ENCODE measurements at places on chromosomes 1 and 21.

DNA sequence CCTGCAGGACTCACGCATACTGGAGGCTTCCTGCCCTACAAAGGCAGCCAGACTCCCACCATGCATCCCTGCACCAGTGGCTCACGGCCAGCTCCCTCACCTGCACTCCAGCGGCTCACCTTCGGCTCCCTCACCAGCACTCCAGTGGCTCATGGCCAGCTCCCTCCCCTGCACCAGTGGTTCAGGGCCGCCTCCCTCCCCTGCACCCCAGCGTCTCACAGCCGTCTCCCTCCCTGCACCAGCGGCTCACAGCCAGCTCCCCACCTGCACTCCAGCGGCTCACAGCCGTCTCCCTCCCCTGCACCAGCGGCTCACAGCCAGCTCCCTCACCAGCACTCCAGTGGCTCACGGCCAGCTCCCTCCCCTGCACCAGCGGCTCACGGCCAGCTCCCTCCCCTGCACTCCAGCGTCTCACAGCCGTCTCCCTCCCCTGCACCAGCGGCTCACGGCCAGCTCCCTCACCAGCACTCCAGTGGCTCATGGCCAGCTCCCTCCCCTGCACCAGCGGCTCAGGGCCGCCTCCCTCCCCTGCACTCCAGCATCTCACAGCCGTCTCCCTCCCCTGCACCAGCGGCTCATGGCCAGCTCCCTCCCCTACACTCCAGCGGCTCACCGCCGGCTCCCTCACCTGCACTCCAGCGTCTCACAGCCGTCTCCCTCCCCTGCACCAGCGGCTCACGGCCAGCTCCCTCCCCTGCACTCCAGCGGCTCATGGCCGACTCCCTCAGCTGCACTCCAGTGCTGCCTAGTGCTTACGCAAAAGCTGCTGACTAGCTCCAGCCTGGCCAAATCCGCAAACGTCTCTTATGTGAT, 324.5 kb downstream of the NPHP4 start:
- no peak for DNase-seq

GRCh38 chr1:25628741-25629421, 12.3 kb downstream of the MAN1C1 start:
- DNase-seq: no peak

DNA sequence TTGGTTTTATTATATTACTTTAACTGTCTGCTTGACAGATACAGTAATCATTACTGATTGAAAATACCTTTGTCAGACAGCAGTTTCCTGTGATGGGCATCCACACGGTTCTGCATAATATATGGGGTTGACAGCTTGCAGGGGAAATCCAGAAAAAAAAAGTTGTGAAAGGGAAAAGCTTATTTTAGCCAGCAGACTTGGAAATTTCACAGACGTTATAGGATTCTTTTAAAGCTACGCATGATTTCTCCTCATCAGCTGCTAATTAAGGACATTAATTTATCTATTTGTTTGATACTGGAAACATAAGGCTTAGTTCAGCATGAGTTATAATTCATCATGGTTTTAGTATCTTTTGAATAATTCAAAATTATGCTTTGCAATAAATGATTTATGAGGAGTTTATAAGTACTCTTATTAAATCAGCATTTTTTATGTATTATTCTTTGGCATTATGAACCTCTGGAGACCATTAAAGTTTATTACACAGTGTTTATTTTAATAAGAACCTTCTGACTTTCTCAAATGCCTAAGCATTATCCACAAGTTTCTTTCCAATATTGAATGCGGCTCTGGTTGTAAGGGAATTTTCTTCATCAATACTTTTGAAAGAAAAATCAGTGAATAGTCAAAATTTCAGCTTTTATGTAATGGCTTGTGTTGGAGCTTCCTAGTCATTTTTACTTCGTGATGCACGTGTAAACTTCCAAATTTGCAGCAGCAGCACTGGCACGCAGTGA, 235.3 kb upstream of the KCNK2 start:
- no peak for DNase-seq

- DNase-seq: no peak
Observed at GRCh38 chr1:17135530-17135929, 16.3 kb upstream of the PADI2 start.
